ENCODE measurements at places on chromosomes 11 and 22. TPM values are rescaled to one million over a fixed set of nuclear protein-coding genes. Genes with fewer than 3 reads are reported as not detected.

The XKR3 gene
- total RNA-seq: not detected

DNA sequence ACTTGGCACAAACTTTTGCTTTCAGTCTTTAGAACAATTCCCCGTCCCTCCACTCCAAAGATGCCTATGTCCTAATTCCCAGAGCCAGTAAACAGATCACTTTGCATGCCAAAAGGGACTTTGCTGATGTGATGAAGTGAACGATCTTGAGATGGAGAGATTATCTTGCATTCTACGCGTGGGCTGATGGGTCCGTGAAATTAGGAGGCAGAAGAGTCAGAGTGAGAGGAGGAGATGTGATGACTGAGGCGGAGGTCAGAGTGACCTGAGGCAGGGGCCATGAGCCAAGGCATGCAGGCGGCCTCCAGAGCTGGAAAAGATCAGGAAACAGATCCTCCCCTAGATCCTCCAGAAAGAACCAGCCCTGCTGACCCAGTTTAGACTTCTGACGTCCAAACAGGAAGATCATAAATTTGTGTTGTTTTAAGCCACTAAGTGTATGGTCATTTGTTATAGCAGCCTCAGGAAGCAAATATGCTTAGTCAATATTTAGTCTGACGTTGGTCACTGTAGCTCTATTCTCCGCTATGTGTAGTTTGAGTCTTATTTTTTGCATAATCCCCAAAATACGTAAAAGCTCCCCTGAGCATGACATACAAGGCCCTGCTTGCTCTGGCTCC is 76.0 kb upstream of the TIMP3 start:
- no peak for DNase-seq
- peaks cover 43% of the 10 kb centered on the region for H3K4me1 ChIP-seq

DNA sequence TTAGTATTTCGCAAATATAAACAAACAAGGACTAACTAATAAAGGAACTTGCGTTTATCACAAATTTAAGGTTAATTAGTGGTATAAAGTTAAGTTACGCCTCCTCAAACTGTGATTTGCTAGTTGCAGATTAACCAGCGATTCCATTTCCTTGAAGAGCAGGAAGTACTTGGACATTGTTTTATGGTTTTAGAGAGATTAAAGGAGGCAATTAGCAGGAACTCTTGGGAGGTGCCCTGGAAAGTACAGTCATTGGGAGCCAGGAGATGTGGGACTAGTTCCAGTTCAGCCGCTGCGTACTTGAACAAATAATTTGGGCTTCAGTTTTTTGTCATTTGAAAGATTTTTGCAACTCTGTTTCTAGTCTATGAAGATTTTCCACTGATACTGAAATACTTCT is 3.3 kb downstream of the FAM118B start:
- H3K4me3 ChIP-seq: no peak overlapping the region
- H3K27me3 ChIP-seq: no peaks in the 10 kb centered on the region
- H3K36me3 ChIP-seq: peaks cover 8% of the 10 kb centered on the region
- DNase-seq: no peak

The TSPAN32 gene
- 6.0 TPM for total RNA-seq

- no peak overlapping the region for H3K4me3 ChIP-seq
- H3K27me3 ChIP-seq: no peaks in the 10 kb centered on the region
- H3K27ac ChIP-seq: no peak overlapping the region
- DNase-seq: no peak
Measured at GRCh38 chr22:33766091-33766490, 154.2 kb downstream of the LARGE1 start.

DNA sequence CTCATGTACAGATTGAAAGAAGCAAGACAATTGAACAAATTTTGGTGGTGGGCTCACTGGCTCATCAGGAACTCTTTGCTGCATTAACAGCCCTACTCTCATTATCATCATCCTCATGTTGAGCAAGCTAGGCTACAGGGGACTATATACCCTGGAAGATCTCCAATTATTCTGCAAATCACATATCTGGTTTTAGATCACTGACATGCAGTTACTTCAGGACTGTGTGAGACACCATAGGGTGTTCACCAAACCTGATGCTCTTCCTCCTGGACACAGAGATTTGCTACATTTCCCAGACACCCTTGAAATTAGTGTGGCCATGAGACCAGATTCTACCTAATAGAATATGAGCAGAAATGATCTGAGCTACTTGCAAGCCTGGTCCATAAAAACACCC is 23.0 kb upstream of the ME3 start:
- no peak overlapping the region for H3K27ac ChIP-seq
- H3K27me3 ChIP-seq: peaks cover 9% of the 10 kb centered on the region
- H3K4me3 ChIP-seq: no peak overlapping the region
- no peaks in the 10 kb centered on the region for H3K36me3 ChIP-seq
- peaks cover 2% of the 10 kb centered on the region for H3K4me1 ChIP-seq

The MUC6 gene
- not detected for total RNA-seq

The CPT1B gene
- total RNA-seq: 51.4 TPM

DNA sequence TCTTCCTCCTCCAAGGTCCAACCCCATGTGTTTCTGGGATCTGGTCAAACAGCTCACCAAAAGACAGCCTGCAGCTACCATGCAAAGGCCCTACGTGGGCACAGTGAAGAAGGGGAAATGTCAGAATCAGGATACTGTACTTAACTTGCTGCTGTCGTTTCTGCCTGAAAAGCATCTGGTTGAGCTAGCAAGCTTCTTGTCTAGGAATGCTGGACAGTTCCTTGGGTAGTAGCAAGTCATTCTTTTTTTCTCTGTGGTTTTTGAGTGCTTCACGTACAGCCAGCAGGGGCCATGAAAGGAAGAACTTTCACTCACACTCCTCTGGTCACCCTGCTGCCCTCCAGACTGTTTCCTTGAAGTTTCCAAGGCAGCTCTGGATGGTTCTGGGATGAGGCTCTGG is 24.7 kb downstream of the RCOR2 start:
- no peak overlapping the region for H3K4me3 ChIP-seq
- no peak for DNase-seq

The OR52K2 gene
- not detected for total RNA-seq

The TTLL8 gene
- total RNA-seq: not detected

- no peak overlapping the region for H3K27ac ChIP-seq
- peaks cover 9% of the 10 kb centered on the region for H3K27me3 ChIP-seq
- DNase-seq: no peak
Measured at GRCh38 chr11:7307836-7308235, 56.1 kb downstream of the SYT9 start.
